ENCODE measurements at places on chromosomes 1 and 21.
A peak's percentile ranks its signal among the peaks of the same experiment; 100 is the strongest.

- no peak for DNase-seq
Observed at GRCh38 chr1:234969581-234970400, 158.8 kb downstream of the TOMM20 start.

- DNase-seq, result no peak
Observed at GRCh38 chr21:34999397-34999941, 49.6 kb downstream of the RUNX1 start.

GRCh38 chr1:227170361-227171166 is 147.7 kb downstream of the CDC42BPA start:
- no peak for DNase-seq

- no peak for DNase-seq
Observed at GRCh38 chr21:44598061-44598460, 2.3 kb upstream of the KRTAP10-7 start.

GRCh38 chr1:32464716-32465577 is at the start of gene ZBTB8B:
Gene ZBTB8B (plus strand): TSS chr1:32465072. CDS start chr1:32470625, 5,553 bp downstream.
- DNase-seq, result peak; percentile 26

DNA sequence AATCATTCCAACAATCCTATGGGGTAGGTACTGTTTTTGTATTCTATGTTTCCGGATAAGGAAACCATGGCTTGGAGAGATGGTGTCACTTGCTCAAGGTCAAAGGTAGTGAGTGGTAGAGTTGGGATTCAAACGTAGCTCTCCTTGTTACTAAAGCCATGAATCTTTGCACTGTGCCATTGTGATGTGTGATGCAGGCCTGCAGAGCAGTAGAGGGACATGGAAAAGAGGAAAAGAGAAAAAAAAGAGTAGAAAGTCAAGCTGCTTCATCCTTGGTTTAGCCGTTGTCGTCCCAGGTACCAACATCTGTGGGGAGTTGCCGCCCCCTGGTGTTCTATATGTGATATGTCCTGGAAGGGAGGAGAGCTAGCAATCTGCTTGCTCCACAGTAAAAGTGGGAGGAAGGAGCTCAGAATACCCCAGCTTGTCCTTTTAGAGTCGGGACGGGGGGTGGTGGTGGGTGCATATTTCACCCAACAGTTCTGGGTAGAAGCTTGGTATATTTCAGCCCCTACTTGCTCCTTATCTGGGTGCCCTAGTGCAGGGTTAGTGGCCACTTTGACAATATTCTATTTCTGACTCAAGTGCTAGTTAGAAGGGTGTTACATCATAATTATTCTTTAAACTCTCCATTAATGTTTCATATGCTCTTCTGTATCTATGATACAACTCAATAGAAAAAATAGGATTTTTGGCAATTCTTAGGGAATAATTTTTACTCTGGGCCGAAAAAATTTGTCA is 98.4 kb downstream of the EBNA1BP2 start:
- peak; percentile 61 for DNase-seq

DNA sequence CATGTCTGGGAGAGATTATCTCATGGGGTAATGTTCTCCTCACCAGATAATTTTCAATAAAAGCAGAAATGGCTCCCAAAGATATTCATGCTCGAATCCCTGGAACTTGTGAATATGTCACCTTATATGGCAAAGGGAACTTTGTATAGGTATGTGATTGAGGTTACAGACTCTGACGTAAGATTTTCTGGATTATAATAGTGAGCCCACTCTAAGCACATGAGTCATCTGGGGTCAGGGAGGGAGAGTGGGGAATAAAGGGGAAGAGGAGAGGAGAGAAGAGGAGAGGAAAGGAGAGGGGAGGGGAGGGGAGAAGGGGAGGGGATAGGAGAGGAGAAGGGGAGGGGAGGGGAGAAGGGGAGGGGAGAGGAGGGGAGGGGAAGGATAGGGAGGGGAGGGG is 1193.9 kb downstream of the PLA2G4A start:
- DNase-seq, result no peak

GRCh38 chr1:15141935-15142539 is 11.5 kb upstream of the TMEM51 start:
- no peak for DNase-seq

GRCh38 chr1:46508757-46509156 is 19.1 kb downstream of the DMBX1 start:
- DNase-seq, result no peak

DNA sequence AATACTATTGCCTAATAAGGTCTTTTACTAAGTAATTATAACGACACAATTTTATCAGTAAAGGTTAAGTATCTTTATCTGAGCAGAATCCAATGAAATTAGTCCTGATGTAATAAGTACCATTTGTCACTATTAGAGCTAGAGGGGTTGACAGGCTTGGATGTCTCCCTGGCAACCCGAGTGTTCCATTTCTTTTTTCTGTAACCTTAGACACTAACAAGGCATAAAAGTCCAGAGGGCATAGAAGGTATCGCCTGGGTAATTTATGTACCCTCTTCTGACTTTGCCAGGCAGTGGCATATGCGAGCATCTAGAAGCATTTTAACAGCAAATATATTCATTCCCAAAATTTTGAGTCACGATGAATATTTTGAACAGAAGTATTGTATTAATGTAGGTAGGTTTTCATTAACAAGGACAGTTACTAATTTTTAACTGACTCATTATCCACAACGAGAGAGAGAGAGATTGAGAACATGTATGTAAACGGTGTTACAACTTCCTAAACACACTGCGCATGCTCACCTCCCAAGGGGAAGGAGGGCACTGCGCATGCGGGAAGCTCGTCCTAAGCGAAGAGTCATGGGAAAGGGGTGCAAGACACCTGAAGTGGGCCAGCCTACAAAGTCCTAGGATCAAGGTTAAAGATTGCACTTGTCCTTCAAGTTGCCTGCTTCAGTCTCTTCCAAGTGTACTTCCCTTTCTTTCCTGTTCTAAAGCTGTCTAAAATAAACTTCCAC is 423.9 kb downstream of the DSCAM start:
- DNase-seq, result no peak

GRCh38 chr1:5572794-5573193 is 419.4 kb downstream of the NPHP4 start:
- no peak for DNase-seq

DNA sequence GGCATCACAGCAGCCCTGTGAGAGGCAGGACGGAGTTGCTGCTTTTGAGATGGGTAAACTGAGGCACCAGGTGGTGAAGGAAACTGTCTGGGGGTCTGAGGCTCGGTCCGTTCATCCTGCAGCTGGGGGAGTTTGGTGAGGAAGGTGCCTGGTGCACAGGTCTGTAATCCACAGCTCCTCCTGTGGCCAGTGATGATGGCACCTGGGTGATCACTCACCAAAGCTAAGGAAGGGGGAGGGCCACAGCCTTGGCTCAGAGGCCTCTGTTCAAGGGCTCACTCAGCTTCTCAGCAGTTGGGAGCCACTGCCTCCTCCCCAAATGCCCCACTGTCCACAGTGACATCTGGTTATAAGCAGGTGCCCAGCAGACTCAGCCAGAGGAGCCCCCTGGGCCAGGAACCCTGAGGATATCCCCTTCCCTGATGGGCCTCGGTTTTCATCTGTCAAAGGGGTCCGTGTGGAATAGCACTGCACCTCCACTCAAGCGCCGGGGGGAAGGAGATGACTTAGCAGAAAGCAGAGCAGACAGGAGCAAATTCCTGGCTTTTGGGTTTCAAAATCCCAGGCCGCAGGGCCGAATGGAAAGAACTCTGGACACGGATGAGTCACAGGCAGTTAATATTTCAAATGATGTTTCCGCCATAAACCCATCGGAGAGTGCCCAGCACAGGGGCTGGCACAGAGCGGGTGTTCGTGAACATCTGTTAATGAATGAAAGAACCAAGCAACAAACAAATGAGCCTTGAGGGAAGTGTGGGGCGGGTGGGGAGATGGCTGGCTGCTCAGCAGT is 82.8 kb downstream of the DMRTB1 start:
- peak; percentile 13 for DNase-seq

GRCh38 chr1:231867607-231868006 is 241.0 kb downstream of the DISC1 start:
- no peak for DNase-seq

Measured in HCT116 (cell line).